ENCODE measurements at places on chromosomes 12 and 14.

DNA sequence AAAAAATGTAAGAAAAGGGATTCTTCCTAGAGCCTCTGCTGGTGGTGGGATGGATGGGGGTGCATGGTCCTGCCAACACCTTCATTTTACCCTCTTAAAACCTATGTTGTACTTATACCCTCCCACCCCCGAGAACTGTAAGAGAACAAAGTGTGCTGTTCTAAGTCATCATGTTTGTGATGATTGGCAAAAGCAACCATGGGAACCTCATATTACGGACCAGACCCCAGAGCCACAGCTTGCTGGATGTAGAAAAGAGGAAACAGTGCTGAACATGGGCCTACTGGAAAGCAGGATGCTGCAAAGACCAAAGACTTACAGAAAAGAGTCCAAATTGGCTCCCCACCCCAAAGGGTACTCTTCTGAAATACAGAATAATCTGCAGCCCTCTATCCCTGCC is 311.2 kb downstream of the DUSP6 start:
- no peak for DNase-seq

DNA sequence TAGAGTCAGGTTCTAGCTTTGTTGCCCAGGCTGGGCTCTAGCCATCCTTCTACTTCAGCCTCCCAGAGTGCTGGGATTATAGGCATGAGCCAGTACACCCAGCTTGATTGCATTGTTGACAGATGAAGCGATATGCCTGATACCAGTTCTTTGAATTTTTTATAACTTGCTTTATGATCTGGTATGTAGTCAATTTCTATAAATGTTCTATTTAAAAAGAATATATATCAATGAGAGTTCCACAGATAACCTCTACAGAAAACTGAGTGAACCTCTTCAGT is 99.8 kb downstream of the DIP2B start:
- DNase-seq, result no peak

GRCh38 chr12:124453419-124454351 is 113.7 kb downstream of the NCOR2 start:
- DNase-seq, result peak; percentile 69

- DNase-seq, result no peak
Observed at GRCh38 chr14:71621980-71622605, 310.1 kb upstream of the RGS6 start.

DNA sequence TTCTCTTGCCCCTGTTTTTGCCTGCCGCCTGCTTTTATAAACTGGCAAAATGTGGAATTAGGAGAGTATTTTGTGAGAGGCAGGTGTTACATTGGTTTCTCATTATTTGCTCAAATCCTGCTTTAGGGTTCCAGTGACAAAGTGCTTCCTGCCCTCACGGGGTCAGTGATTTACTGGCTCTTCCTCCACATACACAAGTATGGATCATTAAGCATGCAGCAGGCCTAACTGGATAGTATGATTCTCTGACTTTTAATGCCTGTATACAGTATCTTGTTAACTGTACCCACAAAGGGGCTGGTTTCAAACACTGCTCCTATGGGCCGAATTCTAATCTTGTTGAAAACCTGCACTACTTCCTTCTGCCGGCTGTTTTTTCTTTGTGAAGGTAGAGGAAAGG is 63.2 kb downstream of the PTCSC3 start:
- DNase-seq, result no peak

- no peak for DNase-seq
Observed at GRCh38 chr12:47725893-47726292, 603 bp upstream of the ENDOU start.

GRCh38 chr12:124388038-124388671 is 93.3 kb downstream of the RFLNA start:
- DNase-seq, result no peak

- no peak for DNase-seq
Observed at GRCh38 chr12:56222531-56222895, 791 bp upstream of the RNF41 start.

- DNase-seq, result no peak
Observed at GRCh38 chr12:117038919-117039318, 60.3 kb downstream of the TESC start.

GRCh38 chr12:29486972-29487371 is 10.5 kb downstream of the OVCH1 start:
- no peak for DNase-seq
